ENCODE measurements at places on chromosomes 4 and X.

DNA sequence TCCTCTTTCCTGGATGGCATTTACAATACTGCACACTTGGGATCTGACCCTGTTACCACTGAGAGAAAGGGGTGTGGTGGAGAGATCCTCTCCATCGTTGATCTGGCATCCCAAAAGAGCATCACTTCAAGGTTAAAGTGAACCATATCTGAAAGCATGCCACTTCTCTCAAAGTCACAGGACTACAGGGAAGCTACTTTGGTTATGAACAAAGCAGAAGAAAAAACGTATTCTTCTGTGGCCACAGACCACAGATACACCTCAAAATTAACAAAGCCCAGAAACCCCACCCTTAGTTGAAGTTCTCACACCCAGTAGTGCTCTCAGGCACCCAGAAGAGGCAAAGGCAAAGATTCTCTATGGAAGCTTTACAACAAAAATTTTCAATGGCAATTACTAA lies 108.3 kb downstream of the JADE1 start:
- no peak for DNase-seq

DNA sequence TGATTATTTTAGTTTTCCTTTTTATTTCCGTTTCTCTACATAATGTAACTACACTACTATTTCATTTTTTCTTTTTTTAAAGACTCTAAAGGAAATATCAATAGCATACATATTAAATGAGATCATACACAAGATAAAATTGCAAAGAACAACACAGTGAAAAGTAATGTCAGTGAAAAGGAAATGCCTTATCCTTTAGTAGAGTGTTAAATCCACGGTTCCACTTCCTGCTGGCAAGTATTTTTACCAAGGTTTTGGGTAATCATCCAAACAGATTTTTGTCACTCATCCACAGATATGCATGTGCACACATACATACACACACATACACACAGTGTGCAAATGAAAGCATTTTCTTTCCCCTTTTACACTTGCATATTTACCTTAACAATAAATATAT lies 548.9 kb downstream of the PPP4R3C start:
- no peak for DNase-seq

GRCh38 chr4:98482847-98483806 lies 175.3 kb downstream of the TSPAN5 start:
- peak; percentile 42 for DNase-seq

DNA sequence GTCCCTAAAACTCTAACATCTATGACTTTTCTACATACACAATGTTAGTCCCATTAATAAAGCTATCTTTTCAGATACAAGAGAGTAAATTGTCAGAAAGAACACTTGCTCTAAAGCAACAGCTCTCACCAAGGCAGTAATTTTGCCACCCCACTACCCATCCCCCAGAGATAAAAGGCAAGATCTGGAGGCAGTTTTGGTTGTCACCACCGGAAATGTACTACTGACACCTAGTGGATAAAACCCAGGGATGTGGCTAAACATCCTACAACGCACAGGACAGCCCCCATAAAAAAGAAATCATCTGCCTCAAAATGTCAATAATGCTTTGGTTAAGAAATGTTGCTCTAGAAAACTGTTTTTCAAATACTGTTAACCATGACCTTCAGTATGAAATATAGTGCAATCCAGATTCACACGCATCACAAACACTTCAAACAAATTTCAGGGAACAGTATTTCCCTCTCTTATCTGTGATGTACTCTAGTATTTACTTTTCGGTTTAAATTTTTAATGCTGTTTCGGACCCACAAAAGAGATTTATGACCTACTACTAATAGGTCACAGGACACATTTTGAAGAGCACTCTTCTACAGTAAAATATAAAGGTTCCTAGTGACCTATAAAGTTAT lies 5.1 kb downstream of the FBXL5 start:
- DNase-seq: peak; percentile 51

DNA sequence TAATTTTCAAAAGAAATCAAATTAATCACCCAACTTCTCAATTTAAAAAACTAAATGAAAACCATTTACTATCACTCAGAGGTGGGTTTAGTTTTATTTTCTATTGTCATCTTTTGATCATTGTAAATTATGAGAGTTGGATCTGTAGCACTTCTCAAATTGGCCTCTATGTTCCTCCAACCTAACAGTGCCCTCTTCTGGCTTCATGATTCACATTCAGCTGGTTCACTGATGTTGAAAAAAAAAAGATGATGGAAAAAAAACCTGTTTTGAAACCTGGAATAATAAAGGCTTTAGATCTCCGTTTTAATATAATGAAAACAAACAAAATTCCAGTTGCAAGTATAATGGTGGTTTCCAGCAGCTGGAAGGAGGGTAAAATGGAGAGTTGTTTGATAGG lies 2.4 kb upstream of the NBDY start:
- DNase-seq: peak; percentile 44

- peak; percentile 52 for DNase-seq
Observed at GRCh38 chr4:176875446-176875930, 82.8 kb upstream of the VEGFC start.

GRCh38 chr4:189804894-189805293 lies 135.8 kb upstream of the FRG1 start:
- DNase-seq: no peak

GRCh38 chr4:182640932-182641331 lies 276.3 kb downstream of the DCTD start:
- no peak for DNase-seq

DNA sequence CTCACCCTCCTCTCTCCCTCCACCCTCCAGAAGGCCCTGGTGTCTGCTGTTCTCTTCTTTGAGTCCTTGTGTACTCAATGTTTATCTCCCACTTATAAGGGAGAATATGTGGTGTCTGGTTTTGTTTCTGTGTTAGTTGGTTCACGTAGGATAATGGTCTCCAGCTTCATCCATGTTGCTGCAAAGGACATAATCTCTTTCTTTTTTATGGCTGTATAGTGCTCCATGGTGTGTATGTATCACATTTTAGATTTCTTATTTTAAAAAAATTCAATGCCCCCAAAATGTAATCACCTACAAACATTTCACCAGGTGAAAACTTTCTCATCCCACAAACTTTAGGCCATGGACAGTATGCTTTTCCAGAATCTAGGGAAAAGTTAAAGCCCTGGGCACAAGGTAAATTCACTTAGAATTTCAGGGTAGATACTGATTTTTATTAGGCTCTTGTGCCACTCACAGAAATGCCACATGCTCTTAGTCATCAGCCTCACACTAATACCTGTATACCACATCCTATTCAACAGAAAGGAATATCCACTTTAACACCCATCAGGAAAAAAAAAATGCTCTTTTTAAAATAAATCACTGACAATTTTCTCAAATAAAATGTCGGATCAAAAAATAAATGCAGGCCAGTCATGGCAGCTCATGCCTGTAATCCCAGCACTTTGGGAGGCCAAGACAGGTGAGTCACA lies 104.8 kb upstream of the ENPP6 start:
- DNase-seq: no peak
